ENCODE measurements at places on chromosomes 3 and 15. TPM values are rescaled to one million over a fixed set of nuclear protein-coding genes. Genes with fewer than 3 reads are reported as not detected.
A peak's percentile ranks its signal among the peaks of the same experiment; 100 is the strongest.

DNA sequence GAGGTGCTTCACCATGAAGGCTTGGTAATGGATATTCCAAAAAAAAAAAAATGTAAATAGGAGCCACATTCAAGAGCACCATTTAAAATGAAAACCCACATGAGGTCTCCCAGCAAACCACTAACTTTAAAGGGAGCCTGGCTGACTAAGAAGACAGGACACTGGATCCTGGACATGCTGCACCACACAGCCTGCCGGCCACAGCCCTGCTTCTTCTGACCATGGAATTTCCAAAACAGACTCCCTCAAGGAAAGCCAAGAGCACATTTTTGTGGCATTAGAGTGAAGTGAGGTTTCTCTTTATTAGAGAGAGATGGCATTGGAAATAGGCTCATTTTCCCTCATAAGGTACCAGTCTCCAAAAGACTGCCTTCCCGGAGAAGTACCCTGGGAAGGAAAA lies 113.9 kb downstream of the RORA start:
- DNase-seq: no peak

SPINT1 gene
- 131 TPM for total RNA-seq

DNA sequence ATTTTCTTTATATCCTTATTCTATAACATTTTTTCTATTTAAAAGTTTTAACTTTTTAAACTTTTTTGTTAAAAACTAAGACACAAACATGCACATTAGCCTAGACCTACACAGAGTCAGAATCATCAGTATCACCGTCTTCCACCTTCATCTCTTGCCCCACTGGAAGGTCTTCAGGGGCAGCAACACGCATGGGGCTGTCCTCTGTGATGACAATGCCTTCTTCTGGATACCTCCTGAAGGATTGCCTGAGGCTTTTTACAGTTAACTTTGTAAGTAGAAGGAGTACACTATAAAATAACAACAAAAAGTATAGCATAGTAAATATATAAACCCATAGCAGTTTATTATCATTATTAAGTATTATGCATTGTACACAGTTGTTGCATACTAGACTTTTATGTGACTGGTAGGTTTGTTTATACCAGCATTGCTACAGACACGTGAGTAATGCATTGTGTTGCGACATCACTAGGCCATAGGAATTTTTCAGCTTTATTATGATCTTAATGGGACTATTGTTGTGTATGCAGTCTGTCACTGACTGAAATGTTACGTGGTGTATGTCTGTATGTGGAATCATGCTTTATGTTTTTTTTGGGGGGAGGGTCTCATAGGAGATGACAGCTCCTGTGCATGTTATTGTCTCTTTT lies 18.2 kb downstream of the ATP1B3 start:
- no peak for DNase-seq

GRCh38 chr15:42059661-42060476 lies 34.5 kb downstream of the PLA2G4D start:
- DNase-seq: peak; percentile 59

Measured in ovary (tissue), 10 donors.